ENCODE measurements at places on chromosomes 13 and 19.
A peak's percentile ranks its signal among the peaks of the same experiment; 100 is the strongest.

DNA sequence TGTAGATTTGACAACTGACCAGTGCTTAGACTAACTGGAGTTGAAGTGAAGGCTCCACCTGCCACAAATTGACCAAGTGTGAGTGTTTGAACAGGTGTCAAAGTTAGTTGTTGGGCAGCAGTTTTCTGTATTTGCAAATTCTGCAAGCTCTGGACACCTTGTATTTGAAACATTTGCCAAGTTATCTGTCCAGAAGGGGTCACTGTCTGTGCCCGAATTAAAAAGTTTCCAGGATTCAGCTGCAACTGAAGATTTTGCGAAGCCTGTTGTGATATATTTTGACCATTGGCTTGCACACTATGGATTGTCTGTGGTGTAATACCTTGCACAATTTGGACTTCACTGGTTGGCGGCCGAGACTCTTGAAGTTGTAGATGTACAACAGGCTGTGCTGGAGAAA, 1690.7 kb downstream of the SLITRK5 start:
- DNase-seq = no peak

DNA sequence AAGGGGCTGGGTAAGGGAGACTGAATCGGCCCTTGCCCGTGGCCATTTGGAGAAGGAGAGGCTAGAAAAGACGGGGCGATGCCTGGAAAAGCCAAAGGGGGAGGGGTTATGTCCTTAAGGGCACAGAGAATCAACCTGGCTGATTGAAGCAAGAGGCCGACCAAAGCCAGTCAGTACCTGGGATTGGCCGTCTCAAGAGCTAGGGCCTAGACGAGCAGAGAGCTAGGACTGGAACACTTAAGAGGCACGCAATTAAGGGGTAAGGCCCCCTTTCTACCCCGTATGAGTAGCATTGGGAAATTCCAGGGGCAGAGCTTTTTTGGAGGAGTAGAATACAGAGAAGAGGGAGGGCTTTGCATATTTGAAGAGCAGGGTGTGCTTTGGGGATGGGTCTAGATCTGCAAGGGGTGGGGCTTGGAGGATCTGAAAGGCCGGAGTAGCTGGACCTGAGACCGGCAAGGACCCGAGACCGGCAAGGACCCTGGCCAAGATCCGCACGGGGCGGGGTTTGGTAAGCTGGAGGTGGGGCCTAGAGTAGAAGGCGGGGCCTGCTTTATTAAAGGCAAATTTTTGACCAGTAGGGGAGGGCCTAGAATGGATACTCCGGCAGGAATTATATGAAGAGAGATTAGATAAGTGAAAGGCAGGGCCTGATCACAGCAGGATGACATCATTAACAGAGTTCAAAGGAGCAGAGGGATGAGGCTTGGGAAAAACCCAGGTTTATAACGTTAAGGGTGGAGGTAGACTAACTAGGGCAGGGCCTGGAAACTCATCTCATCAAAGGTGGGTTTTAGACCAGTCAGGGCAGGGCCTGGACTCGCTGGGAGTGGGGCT, 10.7 kb upstream of the CACNG6 start:
- peak; percentile 3 for DNase-seq

- DNase-seq = no peak
These were observed 45.2 kb downstream of the SOX21 start for GRCh38 chr13:94667190-94667589.

- peak; percentile 56 for DNase-seq
These were observed 731.0 kb downstream of the SLITRK1 start for GRCh38 chr13:83151308-83151660.

DNA sequence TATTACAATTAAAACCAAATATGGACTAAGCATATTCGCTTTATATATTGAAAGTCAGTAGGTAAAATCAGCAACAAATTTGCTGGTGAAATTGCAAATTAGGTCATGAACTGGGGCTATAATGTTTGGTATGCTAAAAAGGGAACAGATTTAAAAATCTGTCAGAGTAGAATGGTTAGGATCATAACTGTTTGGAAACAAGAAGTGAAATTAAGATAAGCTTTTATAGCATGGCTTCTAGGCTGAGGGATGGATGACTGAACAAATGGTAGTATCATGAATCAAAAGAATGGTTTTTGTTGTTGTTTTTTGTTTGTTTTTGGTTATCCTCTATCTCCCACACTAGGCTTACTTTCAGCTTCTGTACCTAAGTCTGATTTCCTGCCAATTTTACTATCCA, 1090.4 kb downstream of the PCDH9 start:
- no peak for DNase-seq

GRCh38 chr19:7978179-7978825, 27.1 kb downstream of the ELAVL1 start:
- DNase-seq = no peak

DNA sequence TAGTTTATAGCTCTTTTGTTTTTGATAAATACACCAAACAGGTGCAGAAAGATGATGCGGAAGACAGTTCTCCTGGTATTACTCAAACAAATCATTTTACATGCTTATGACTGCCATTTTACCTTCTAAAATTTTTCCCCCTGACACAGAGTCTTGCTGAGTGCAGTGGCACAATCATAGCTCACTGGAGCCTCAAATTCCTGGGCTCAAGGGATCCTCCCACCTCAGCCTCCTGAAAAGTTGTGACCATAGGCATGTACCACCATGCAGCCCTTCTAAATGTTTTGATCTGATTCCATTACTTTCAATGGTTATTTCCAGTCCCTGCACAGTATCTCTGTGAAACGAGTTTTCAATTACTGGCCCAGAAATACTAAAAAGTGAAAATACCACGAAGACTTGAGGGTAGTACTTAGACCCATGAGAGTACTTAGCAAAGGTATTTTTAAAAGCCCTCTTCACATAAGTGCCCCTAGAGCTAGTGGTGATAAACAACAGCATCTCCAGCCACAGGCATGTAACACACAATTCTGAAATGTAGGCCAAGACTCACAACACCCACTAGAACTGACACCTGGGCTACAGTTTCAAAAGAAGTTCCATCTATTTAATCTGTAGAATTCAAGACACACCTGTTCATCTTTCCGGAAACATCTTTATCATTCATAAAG, 11.3 kb downstream of the HSPH1 start:
- no peak for DNase-seq

DNA sequence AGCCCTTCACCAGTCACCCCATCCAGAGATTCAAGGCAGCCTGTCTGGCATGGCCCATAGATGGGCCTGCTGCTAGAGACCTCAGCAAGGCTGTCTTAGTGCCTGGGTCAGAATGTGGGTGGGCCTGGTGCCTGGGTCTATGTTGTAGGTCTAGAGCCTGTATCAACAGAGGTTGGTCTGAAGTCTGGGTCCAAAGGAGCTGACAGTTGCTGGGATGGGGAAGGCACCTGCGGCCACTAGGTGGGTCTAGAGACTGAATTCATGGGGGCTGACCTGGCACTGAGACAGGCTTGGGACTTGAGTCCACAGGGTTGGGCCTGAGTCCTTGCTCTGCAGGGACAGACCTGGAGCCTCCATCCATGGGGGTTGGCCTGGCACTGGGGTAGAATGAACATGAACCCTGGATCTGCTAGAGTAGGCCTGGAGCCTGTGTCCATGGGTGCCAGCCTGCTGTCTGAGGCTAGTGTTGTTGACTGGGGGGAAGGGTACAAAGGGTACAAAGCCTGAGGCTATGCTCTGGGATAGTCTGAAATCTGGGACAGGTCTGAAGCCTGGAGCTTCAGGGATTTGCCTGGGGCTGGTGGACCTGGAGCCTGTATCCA, 516.8 kb downstream of the OLFM4 start:
- DNase-seq = no peak

GRCh38 chr13:99892866-99893504, 78.6 kb downstream of the ZIC5 start:
- no peak for DNase-seq

DNA sequence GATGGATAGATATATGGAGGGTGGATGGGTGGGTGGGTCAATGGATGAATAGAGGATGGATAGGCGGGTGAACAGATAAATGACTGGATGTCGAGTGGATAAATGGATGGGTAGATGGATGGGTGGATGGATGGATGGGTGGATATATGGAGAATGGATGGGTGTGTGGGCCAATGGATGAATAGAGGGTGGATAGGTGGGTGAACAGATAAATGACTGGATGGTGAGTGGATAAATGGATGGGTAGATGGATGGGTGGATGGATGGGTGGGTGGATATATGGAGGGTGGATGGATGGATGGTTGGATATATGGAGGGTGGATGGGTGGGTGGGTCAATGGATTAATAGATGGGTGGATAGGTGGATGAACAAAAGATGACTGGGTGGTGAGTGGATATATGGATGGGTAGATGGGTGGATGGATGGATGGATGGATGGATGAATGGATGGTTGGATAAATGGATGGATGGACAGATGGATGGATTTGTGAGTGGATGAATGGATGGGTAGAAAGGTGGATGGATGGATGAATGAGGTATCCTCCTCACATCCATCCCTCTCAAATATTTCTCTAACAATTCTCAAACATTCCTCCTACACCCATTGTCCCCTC, 21.0 kb downstream of the AXL start:
- no peak for DNase-seq

GRCh38 chr13:113021811-113022210, 52.8 kb downstream of the MCF2L start:
- no peak for DNase-seq

DNA sequence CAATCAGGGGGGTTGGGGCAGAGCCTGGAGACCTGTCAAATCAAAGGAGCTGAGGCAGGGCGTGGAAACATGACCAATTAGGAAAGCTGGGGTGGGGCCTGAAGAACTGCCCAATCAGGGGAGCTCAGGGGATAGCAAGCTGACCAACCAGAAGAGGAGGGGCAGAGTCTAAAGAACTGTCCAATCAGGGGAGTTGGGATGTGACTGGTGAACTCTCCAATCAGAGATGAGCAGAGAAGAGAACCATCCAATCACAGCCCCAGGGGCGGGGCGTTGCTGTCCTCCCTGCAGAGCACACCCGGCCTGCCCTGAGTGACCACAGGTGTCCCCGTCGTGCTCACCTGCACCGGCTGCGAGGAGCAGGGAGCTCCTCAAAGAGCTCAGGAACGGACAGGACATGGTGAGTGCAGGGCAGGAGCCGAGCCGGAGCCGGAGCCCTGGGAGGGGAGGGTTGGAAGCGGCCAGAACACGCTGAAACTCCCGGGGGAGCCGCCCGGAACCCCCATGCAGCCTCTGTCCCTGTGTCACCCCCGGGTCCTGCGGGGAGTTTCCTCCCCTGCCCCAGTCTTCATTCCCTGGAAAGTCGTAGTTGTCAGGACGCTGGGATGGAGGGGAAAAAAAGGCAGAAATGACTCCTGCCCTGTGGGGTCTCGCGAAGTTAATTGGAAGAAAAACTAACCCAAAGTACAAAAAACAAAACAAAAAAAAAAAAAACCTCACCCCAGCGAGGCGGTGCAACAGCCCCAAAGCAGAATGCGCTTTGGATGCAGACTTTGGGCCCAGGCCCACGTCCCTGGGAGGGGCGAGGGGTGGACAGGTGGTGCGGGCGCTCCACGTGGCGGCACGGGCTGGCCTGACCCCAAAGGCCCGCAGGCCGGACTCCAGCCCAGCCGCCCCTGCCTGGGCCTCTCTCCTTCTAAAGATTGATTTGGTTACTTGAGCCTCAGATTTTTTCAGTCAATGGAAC, at the start of gene ZNF556:
ZNF556 (plus strand) TSS at position 311 of the 967 bp plus-strand sequence; CDS start at position 398, 87 bp downstream.
- no peak for DNase-seq

GRCh38 chr13:39820606-39821005, 165.1 kb downstream of the COG6 start:
- DNase-seq = no peak

DNA sequence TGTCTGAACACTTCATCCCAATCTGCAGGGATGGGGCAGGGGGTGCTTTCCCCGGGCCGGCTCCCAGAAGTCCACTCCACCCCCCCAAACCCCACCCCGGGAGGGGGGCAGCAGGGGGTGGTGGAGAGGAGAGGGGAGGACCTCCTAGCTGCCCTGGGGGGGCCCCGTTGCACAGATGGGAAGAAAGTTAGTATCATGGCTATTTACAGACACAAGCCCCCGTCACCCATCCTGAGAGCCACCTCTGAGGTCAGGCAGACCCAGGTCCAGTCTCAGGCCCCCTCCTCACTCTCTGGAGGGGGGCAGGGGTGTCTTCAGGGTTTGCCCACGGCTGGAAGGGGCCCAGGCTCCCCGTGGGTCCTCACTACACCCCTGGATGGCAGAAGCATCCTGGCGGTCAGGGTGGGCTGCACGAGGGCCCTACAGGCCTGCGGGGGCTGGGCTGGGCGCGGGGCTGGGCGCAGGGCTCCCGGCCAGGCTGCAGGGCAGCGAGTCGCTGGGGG, 5.8 kb upstream of the REXO1 start:
- DNase-seq = no peak

- no peak for DNase-seq
These were observed 62.2 kb downstream of the DCLK1 start for GRCh38 chr13:36068991-36069390.

DNA sequence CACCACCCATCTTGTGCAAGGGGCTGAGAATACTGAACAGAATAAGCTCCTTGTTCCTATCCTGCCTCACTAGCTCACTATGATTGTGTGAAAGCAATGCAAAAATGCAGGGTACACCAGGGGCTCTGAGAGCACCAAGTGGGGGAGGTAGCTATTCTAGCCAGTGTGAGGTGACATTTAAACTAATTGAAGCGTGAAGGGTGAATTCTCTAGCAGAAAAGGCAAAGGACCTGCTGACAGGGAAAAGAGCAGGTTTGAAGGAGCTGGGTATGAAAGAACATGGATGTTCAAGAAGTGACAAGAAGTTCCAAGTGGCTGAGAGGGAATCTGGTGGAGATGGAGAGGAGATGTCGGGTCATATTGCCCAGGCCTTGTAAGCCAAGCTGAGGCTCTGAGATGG, 64.2 kb downstream of the SIAH3 start:
- DNase-seq = no peak

DNA sequence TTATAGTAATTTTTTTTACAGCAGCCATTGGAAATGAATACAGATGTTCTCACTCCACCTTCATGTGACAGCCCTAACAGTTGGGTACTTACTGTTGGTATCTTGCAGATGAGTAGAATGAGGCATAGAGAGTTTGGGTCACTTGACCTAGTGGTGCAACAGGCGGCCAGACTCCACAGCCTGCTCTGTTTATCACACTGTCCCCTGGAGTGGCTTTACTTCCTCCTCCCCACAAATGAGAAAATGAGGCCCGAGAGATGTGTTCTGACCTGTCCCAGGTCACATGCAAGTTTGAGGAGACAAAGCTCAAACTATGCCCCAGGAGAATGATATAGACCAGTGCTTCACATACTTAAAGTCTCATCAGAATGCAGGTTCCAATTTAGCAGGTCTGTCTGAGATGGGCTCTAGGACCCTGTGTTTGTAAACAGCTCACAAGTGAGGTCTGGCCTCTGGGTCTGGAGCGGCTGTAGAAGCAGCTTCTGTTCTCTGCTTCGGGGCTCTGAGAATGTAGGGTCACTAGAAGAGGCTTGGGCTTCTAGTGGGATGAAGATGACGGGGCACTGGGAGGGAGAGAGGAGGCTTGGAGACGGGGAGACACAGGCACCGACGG, 37.4 kb upstream of the RCBTB2 start:
- no peak for DNase-seq

Measured in adipocyte (in vitro differentiated cells).